Sigmoid colon (tissue), 7 donors: ENCODE measurements at places on chromosomes 2 and 18. TPM values are rescaled to one million over a fixed set of nuclear protein-coding genes. Genes with fewer than 3 reads are reported as not detected.

The SATB2 gene
- 1.8 TPM for total RNA-seq

DNA sequence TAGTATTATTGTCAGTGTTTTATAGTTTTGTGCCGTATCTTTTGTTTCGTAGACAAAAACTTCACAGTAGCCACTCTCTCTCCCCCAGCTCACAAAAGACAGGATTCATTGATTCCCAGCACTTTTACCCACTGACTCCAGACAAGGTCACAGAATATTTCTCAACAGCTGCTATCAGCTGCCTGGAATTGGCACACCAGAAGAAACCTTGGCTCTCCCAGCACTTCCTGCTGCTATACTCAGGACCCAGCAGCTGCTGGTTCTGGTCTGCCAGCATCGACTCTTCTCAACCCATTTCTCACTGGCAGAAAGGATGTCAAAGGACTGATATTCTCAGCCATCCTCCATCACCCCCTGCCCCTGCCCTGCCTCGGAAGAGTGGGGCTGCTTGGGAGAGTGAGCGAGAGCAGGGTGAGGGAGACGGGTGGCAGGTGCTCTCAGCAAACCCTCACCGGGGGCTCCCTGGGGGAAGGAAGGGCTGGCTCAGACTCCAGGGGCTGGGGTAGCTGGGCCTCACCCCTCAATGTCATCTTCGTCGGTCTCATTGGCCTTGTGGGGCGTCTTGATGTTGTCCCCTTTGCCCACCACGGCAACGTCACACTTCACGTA lies 6.1 kb upstream of the OTOF start:
- no peak overlapping the region for H3K27ac ChIP-seq
- H3K27me3 ChIP-seq = no peaks in the 10 kb centered on the region
- no peak overlapping the region for H3K4me3 ChIP-seq
- no peak for DNase-seq
- no peaks in the 10 kb centered on the region for H3K4me1 ChIP-seq

DNA sequence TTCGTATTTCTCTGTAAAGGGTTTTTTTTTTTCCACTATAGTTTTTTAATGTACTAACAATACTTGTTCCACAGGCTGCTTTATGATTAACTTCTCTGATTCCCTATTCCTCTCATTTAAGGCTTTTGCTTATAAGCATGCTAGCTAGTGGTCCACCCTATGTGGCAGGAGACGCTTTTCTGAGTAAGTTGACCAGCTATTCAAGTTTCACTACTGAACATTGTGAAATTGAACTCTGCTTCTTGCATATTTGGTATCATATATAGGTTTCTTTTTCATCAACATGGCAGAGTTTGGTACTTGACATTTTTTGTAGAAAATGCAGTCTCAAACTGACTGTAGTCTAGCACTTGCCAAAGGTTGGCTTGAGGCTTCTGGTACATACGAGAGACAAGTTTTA lies 74.2 kb downstream of the OTX1 start:
- no peaks in the 10 kb centered on the region for H3K4me1 ChIP-seq
- no peak overlapping the region for H3K4me3 ChIP-seq
- H3K36me3 ChIP-seq = no peaks in the 10 kb centered on the region
- H3K27ac ChIP-seq = no peak overlapping the region
- H3K27me3 ChIP-seq = no peaks in the 10 kb centered on the region

The ANKRD30B gene
- not detected for total RNA-seq

GRCh38 chr2:239970004-239970623 lies 55.0 kb downstream of the NDUFA10 start:
- no peaks in the 10 kb centered on the region for H3K4me1 ChIP-seq
- no peak for DNase-seq
- no peak overlapping the region for H3K27ac ChIP-seq
- H3K4me3 ChIP-seq = no peak overlapping the region
- no peaks in the 10 kb centered on the region for H3K27me3 ChIP-seq

DNA sequence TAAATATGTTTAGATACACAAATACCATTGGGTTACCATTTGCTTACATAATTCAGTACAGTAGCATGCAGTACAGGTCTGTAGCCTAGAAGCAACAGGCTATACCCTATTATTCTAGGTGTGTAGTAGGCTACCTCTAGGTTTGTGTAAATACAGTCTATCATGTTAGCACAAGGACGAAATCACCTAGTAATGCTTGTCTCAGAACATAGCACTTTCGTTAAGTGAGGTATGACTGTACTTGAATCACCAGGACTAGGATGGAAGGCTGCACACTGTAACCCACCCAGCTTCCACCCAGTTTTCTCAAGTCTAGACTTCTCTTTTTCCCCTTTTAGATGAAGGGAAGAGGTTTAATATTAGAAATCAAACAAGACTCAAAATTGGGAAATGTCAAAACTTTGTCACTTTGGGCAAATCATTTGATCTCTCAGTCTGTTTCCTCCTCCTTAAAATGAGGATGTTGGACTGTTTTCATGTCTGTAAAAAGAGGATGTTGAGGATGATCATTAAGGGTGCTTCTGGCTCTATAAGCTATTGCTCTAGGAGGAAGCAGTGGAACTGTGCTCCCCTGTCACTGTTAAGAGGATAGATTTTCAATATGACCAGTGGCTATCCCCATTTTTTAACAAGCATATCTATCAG lies 3.7 kb upstream of the SOCS6 start:
- DNase-seq = no peak
- H3K4me3 ChIP-seq = no peak overlapping the region
- no peak overlapping the region for H3K27ac ChIP-seq
- H3K4me1 ChIP-seq = peaks cover 2% of the 10 kb centered on the region

The IL36RN gene
- total RNA-seq = not detected

- DNase-seq = no peak
- H3K4me3 ChIP-seq = no peak overlapping the region
- no peaks in the 10 kb centered on the region for H3K4me1 ChIP-seq
- no peaks in the 10 kb centered on the region for H3K27me3 ChIP-seq
Observed at GRCh38 chr2:142920571-142920970, 43.1 kb downstream of the KYNU start.

The ATP6V1C2 gene
- not detected for total RNA-seq

GRCh38 chr2:142914507-142915313 lies 37.2 kb downstream of the KYNU start:
- no peak overlapping the region for H3K4me3 ChIP-seq
- no peak overlapping the region for H3K27ac ChIP-seq
- H3K4me1 ChIP-seq = no peaks in the 10 kb centered on the region
- no peaks in the 10 kb centered on the region for H3K36me3 ChIP-seq

GRCh38 chr2:106995556-106995955 lies 109.6 kb upstream of the ST6GAL2 start:
- peaks cover 18% of the 10 kb centered on the region for H3K4me1 ChIP-seq
- H3K27ac ChIP-seq = peak overlapping the region; percentile 7
- H3K27me3 ChIP-seq = no peaks in the 10 kb centered on the region
- H3K36me3 ChIP-seq = no peaks in the 10 kb centered on the region
- H3K4me3 ChIP-seq = no peak overlapping the region

DNA sequence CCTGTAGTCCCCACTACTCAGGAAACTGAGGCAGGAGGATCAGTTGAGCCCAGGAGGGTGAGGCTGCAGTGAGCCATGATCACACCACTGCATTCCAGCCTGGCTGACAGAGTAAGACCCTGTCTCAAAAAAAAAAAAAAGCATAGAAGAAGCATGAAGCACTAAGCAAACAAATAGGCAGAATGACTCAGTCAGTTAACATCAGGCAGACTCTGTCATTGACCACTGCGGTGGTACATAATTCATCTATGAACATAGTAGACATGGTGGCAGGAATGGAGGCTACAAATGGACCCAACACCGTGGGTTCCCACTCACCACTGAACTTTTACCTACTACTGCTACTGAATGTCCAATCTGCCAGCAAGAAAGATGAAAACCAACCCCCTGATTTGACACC lies 7.6 kb upstream of the ASXL2 start:
- H3K27ac ChIP-seq = no peak overlapping the region
- no peak overlapping the region for H3K4me3 ChIP-seq
- DNase-seq = no peak
- no peaks in the 10 kb centered on the region for H3K36me3 ChIP-seq

- H3K4me3 ChIP-seq = no peak overlapping the region
- no peaks in the 10 kb centered on the region for H3K4me1 ChIP-seq
- peak; percentile 69 for DNase-seq
- H3K36me3 ChIP-seq = no peaks in the 10 kb centered on the region
Observed at GRCh38 chr2:229174794-229175496, 96.1 kb downstream of the PID1 start.

The L3MBTL4 gene
- 5.7 TPM for total RNA-seq

The CIB4 gene
- not detected for total RNA-seq

- H3K4me1 ChIP-seq = no peaks in the 10 kb centered on the region
- peaks cover 78% of the 10 kb centered on the region for H3K36me3 ChIP-seq
- no peaks in the 10 kb centered on the region for H3K27me3 ChIP-seq
- no peak for DNase-seq
- no peak overlapping the region for H3K27ac ChIP-seq
Observed at GRCh38 chr18:2935438-2936192, 77.3 kb downstream of the LPIN2 start.

- H3K27me3 ChIP-seq = no peaks in the 10 kb centered on the region
- no peaks in the 10 kb centered on the region for H3K36me3 ChIP-seq
- H3K27ac ChIP-seq = no peak overlapping the region
Observed at GRCh38 chr2:105877945-105878344, 133.2 kb downstream of the NCK2 start.

The UCN gene
- total RNA-seq = 0.71 TPM

- no peak for DNase-seq
- no peaks in the 10 kb centered on the region for H3K4me1 ChIP-seq
- no peak overlapping the region for H3K4me3 ChIP-seq
- H3K27me3 ChIP-seq = no peaks in the 10 kb centered on the region
- no peaks in the 10 kb centered on the region for H3K36me3 ChIP-seq
Observed at GRCh38 chr2:120448436-120448835, 102.5 kb downstream of the INHBB start.

DNA sequence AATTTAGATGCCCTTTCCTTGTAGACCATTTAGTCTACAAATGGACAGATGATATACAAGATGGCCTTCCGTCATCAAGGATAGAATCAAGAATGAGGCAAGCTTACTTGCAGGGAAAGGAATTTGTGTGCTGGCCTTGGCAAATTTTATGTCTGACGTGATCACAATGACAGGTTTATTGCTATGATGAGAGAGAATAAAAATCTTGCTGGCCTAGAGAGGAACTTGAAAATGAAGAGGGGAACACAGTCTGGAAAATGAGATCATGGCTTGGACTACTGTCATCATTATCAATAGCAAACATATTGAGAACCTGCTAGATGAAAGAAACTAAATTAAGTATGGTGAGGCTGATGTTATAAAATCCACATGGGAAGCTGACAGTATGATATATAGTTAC lies 66.0 kb downstream of the CSRNP3 start:
- no peak overlapping the region for H3K4me3 ChIP-seq
- no peaks in the 10 kb centered on the region for H3K36me3 ChIP-seq
- H3K27me3 ChIP-seq = no peaks in the 10 kb centered on the region
- DNase-seq = no peak
- no peak overlapping the region for H3K27ac ChIP-seq

DNA sequence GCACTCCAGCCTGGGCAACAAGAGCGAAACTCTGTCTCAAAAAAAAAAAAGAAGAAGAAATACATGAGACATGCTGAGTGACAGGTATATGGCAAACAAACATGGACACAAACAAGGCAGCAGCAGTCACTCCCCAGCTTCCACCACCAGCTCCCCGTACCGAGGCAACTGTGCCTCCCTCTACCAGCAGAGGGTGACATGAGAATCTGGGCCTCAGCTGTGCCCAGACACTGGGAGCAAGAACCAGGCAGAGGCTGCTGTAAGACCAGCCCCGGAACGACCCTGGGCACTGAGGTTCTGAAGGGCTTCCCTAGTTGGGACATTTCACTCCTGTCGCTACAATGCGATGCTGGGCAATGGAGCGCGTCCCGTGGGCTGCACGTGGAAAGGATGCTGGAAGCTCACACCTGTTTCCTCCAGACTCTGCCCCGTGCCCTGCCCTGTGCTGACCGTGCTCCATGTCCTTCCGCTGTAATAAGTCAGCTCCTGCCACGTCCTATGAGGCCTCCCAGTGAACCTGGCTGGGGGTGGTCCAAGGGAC lies 37.1 kb downstream of the BOK start:
- H3K36me3 ChIP-seq = peaks cover 25% of the 10 kb centered on the region
- no peak for DNase-seq
- no peak overlapping the region for H3K4me3 ChIP-seq
- H3K27me3 ChIP-seq = no peaks in the 10 kb centered on the region
- no peaks in the 10 kb centered on the region for H3K4me1 ChIP-seq
- H3K27ac ChIP-seq = no peak overlapping the region

DNA sequence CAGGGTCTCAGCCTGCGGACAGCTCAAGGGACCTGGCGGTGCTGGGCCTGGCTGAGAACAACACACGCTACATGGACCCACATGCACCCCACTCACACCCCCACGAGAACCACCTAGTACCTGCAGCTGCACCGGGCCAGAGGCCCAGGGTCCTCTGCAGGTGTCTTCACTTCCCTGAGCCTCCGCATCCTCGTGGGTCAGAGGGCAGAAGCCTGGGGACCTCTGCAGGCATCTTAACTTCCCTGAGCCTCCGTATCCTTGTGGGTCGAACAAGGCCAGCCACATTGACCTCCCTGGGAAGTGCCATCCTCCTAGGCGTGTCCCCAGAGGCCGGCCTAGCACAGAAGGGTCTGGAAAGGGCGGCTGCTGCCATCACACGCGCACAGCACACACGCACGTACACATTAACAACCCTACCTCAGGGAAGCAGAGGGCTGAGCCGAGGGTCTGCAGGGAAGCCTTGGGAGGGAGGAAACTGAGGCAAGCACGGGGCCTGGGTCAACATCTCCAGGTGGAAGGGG lies 62.5 kb upstream of the HPCAL1 start:
- peak; percentile 56 for DNase-seq
- H3K36me3 ChIP-seq = no peaks in the 10 kb centered on the region
- H3K4me1 ChIP-seq = no peaks in the 10 kb centered on the region

DNA sequence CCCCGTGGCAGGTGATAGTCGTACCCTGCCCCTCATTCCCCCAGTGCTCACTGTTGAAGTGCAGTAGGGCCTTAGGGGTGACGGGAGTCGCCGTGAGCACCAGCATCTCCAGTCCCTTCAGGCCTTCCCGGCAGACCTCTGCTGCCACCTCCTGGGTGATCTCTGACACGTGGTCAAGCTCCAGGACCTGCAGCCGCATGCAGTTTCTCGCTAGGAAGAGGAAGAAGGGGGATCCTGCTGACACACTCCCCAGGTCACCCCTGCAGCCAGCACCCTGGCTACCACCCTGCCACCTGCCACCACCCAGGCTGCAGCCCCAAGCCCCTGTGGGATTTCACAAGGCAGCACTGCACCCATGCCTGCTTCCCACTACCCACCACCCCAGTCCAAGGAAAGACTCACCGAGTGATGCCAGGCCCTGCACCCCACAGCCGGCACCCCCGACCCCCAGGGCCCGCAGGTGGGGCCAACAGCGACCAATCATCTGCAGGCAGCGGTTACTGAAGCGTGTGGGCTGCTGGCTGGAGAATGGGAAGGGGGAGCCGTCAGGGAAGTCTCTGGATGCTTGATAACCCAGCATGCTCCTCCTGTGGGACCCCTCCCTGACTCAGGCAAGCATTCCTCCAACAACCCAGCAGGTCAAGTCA lies 23.8 kb downstream of the FBXO41 start:
- no peaks in the 10 kb centered on the region for H3K4me1 ChIP-seq
- H3K27me3 ChIP-seq = peaks cover 7% of the 10 kb centered on the region
- no peak overlapping the region for H3K27ac ChIP-seq
- H3K4me3 ChIP-seq = no peak overlapping the region
- no peak for DNase-seq
